ENCODE measurements at places on chromosomes 3 and 15.
A peak's percentile ranks its signal among the peaks of the same experiment; 100 is the strongest.

GRCh38 chr3:55329849-55330248, 157.3 kb downstream of the WNT5A start:
- peak; percentile 68 for DNase-seq

- no peak for DNase-seq
Observed at GRCh38 chr3:99974989-99975388, 139.3 kb downstream of the FILIP1L start.

DNA sequence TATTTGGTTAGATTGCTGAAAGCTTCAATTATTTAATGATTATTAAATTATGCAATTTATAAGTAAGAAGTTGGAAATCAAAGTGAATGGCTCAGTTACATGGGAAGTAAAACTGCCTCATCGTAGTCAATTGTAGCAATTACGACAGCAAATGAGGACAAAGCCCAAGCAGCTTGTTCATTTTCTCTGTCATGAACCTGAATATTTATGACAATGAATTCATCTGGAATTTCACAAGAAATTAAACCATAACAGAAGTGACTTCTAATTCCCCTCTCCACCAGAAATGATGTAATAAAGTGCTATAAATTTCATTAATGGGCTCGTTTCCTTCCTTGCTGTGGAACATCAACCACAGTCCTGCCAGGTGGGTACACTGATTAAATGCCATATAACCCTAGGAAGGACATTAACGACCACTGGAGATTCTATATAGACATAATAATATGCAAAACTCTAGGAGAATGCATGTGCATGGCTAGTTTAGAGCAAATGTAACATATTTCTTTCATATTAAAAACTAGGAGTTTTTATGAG, 273.8 kb upstream of the DCBLD2 start:
- no peak for DNase-seq

GRCh38 chr3:146577662-146578061, 27.5 kb downstream of the PLSCR5 start:
- peak; percentile 40 for DNase-seq

DNA sequence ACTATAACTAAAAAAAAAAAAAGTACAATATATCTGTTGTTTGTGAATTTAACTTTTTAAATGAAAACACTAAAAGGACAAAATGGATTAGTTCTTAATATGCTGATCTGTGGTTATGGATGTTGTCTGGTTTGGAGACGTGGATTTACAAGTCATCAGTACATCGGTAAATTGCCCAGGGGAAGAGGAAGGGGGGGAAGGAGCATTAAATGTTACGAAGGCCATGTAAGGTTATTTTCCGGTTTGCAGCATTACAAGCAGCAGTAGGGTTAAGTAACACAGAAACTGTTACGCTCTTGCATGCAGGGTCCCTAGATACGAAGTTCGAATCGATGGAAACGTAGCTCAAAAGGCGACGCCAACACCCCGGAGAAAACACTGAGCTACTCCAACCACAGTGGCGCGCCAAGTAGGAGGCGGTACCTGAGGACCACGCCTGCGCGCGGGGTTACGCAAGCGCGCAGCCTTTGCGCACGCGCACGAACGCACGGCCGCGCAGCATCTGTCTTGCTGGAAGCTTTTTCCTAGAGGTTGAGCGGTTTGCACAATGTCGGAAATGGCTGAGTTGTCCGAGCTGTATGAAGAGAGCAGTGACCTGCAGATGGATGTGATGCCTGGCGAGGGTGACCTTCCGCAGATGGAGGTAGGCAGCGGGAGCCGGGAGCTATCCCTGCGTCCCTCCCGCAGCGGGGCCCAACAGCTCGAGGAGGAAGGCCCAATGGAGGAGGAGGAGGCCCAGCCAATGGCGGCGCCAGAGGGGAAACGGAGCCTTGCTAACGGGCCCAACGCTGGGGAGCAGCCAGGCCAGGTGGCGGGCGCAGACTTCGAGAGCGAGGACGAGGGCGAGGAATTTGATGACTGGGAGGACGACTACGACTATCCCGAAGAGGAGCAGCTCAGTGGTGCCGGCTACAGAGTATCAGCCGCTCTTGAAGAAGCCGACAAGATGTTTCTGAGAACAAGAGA, at the start of gene EID1:
Gene EID1, plus strand, starts transcription at position 505 of the 966 bp plus-strand sequence. Its CDS starts 43 bp downstream, at position 548.
- peak; percentile 95 for DNase-seq

DNA sequence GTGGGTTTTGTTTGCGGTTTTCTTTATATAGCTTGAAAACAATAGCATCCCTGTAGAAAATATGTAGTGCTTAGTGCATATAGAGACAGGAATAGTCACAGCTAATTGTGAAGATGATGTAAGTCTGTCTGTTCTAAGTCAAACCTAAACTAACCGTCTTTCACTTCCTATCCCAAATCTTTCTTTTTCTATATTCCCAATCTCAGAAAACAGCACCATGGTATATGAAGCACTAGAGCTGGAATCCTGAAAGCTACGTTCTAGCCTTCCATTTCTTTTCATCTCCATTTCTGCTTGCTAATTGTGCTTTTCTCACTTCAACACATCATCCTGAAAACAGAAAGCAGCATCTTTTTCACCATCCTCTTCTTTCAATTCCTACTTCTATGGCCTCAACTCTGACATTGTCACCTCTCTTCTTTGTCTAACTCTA, 1235.5 kb downstream of the ROBO2 start:
- DNase-seq, result no peak

- no peak for DNase-seq
Observed at GRCh38 chr3:78026318-78026828, 986.5 kb downstream of the ROBO2 start.

- peak; percentile 77 for DNase-seq
Observed at GRCh38 chr3:122572940-122573412, 4.5 kb upstream of the PARP15 start.

DNA sequence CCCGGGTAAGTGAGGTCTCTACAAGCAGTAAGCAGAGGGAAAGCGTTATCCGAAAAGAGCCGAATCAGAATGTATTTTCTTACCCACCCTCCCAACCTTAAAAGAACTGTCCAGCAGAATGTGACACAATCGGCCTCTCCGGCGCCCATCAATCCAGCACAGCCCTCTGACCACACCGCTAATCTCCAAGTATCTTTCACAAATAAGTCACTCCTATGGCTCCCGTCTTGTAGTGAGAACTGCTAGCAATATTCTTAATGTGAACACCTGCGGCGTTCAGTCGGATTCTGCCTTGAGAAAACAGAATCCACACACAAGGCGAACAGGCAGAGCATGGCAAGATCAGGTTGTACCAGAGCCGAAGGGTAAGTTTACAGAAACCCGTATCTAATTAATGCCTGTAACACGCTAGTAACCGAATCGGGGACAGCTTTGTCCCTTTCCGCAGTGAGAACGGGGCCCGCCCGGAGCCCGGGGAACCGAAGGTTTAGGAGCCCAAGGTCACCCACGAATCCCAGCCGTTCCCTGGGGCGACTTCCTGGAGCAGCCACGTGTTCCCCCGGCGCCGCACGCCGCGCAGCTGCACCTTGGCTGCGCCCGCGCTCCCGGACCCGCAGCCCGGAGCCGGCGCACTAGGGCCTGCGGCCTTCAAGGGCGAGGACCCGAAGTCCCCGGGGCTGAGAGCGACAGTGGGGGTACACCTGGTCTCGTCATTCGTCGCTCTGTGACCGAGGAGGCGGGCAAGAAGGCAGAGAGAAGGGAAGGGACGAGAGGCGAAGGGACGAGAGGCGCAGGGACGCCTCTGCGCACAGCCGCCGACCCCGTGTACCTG, 672 bp downstream of the TFRC start:
- peak; percentile 59 for DNase-seq

GRCh38 chr15:42276762-42277161, 3.5 kb upstream of the TMEM87A start:
- no peak for DNase-seq
